ENCODE measurements at places on chromosomes 2 and 18.
A peak's percentile ranks its signal among the peaks of the same experiment; 100 is the strongest.

DNA sequence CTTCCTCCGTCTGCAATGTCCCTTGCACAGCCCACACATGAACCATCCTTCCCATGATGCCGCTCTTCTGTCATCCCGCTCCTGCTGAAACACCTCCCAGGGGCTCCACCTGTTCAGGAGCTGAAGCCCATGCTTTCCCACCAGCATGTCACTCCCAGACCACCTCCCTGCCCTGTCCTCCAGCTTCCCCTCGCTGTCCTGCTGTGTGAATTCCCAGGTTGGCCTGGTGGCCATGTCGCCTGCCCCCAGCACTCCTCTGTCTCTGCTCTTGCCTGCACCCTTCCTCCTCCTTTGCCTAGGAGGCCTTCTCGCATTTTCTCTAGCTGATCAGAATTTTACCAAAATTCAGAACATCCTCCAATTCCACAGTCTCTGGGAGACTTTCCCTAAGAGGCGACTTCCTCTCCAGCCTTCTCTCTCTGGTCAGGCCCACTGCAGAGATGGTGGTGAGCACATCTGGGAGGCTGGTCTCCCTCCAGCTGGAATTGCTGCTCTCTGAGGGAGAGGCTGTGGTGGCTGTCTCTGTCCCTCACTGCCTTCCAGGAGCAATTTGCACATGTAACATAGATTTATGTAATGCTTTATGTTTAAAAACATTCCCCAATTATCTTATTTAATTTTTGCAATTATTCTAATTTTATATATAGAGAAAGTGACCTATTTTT is 8.9 kb upstream of the IL1RL2 start:
- no peak for DNase-seq

DNA sequence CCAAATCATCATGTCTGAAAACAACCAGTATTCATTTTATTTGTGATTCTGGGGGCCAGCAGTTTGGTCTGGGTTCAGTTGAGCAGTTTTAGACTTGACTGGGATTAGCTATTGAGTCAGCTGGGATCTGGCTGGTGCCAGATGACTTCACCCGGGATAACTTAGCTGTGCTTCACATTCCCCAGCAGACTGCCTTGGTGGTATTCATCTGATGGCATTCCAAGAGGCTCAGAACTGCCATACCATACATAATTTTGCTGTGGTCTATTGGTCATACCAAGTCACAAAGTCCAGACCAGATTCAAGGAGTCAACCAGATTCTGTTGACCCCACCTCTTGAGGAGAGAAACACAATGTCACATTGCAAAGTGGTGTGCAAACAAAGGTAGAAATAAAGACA is 7.8 kb upstream of the FSHR start:
- no peak for DNase-seq

GRCh38 chr2:96498021-96498431 is 7.1 kb downstream of the NEURL3 start:
- no peak for DNase-seq

DNA sequence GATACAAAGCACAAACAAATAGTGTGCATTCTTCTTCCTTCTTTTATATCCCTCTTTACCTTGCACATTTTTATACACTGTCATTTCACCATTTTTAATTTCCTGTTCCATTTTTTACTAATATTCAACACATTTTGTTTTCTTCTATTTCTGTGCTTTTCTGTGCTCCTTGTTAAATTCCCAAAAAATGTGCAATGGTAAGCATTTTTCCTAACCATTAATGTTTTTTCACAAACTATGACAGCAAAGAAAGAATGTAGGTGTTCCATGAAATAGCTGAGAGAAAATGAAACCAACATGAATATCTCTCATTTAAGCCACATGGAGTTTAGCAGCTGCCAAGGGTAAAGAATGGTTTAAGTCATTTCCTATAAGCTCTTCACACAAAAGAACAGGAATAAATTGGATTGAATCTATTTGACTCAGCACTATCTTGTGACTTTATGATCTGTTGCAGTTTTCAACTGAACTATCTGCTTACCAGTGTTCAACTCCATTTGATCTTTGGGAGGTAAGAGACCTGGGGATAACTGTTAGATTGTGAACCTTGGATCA is 145.7 kb upstream of the CDH19 start:
- no peak for DNase-seq

GRCh38 chr2:10048501-10049171 is 5.3 kb downstream of the KLF11 start:
- DNase-seq, result no peak

- DNase-seq, result no peak
Measured at GRCh38 chr2:228866044-228866443, 405.0 kb downstream of the PID1 start.

DNA sequence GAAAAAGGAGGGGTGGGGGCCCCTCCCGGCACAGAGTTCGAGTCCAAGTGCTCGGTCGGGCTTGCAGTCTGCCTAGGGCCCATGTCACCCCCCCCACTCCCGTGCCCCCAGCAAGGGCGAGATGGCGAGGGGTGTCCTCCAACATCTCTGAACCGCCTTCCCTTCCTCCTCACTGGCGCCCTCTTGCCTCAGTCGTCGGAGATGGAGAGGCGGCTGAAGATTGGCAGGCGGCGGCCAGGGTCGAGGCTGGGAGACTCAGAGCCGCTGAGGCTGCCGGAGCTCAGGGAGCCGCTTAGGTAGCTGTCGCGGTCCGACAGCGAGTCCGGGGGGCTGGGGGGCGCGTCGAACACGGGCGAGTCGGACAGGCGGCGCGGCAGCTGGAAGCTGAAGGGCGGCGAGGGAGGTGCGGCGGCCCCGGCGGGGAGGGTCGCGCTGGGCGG is 2.3 kb downstream of the ZFP36L2 start:
- peak; percentile 64 for DNase-seq

DNA sequence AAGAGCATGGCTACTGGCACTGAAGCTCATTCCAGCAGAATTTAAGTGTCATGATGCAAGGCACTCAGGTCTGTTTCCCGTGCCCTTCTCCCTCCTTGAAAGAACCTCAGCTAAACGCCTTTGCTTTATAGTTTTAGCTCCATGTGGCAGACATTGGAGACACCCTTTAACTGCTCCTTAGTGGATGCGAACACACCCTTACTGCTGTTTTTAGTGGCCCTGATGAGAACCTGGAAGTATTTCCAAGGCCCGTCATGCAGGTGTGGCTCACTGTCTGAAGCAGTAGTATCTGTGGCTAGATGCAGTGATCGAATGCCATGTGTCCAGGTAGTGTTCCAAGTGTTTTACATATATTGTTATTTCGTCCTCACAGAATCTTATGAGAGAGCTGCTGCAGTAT is 28.3 kb downstream of the KIF5C start:
- DNase-seq, result no peak

- DNase-seq, result no peak
Measured at GRCh38 chr2:26892922-26893524, 45.1 kb downstream of the DPYSL5 start.

- DNase-seq, result no peak
Measured at GRCh38 chr2:229313591-229313990, 42.5 kb upstream of the PID1 start.

GRCh38 chr2:152858594-152859265 is 140.3 kb downstream of the ARL6IP6 start:
- no peak for DNase-seq

DNA sequence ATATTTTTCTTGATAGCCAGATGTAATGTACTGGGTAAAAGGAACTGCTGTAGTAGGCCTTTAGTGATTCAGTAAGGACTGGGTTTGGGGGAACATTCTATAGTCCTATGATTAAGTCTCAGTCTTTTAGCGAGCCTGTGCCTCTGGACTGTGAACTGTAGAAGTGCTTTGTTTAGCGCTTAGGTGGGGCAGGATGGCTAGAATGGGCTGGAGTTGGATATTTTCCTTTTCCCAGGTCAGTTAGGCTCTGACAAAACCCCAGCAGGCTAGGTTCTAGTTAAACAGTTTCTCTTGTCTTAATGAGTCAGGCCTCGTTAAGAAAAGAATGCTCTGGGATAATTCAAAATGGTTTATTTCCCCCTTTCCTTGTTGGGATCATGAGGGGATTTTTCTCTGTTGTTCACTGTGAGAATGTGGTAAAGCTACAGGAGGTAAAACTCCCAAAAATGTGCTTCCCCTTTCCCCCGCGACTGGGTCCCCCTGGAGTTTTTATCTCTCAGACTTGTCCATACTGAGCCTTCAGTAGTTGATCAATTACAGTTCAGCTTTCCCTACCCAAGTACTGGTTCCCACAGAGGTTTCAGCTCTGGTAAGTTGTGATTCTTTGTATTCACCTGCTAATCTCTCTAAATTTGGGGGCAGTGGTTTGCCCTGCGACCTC is 31.5 kb downstream of the EHBP1 start:
- DNase-seq, result no peak

GRCh38 chr2:178229927-178230326 is 35.6 kb downstream of the OSBPL6 start:
- DNase-seq, result no peak

- DNase-seq, result no peak
Measured at GRCh38 chr18:59902993-59903610, 3.3 kb downstream of the PMAIP1 start.

DNA sequence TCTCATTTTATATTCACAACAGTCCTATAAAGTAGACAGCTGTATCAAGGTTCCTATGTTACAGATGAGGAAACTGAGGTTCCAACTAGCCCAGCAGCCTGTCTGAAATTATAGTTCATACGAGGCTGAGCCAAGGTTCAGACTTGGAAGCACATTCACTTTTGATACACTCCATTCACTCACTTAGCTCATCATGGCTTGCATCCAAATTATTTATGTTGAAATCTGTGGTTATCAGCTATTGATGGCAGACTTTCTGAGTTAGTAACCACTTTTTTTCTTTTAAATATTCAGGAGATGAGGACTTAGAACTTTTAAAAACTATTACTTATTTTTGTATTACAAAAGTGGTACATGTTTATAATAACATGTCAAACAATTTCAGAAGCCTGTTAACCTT is 188.2 kb downstream of the MTX2 start:
- DNase-seq, result no peak

DNA sequence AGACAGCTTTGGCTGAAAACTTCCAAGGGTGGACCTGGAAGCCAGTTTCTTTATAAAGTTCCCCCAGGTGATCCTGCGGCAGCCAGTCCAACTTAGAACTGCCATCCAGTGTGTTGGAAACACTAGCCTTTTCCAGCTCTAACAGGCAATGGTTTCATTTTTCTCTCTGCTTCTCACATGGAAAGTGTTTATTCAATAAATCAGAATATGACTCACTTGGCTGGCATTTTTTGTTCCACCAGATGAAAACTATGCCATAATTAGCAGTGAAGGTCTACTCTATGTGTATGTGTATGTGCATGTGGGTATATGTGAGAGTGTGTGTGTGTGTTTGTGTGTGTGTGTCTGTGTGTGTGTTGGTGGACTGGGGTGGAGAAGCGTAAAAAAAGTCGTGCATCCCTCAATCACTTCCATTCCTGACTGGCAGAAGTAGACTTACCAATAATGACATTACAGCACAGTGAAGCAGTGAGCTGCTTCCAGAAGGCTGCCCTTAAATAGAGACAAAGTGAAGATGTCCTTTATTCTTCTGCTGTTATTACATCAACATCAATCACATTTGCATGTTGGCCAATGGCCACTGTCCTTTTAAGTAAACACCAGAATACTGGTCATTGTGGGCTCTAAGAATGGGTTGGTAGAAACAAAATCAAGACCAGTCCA is 90.9 kb upstream of the SETBP1 start:
- DNase-seq, result no peak

DNA sequence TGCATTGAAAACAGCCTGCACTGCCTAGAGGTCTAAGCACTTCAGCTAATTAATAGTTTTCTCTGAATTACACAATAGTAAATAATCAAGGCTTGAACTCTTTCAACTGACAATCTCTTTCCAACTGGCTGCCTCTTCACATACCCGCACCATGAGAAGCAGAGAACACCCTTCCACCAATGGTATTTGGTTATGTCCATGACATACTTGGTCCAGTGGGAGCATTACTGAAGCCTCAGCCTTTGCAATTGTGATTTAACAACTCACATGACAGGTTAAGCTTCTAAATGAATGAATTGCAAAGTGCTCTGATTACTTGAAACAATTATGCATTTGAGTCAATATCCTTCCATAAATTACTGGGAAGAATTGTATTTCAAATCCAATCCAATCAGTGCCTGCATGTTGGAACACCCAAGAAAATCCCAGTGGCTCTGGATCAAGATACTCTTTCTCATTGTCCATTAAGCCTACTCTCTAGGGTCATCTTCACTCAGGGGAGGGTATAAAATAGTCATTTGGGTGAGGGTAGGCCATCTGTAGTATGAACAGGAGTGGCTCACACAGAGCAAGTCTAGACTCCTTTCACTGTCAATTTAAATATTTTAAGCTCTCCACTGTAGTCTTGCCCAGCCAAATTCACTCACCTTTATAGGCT is 101.1 kb downstream of the HS1BP3 start:
- no peak for DNase-seq

DNA sequence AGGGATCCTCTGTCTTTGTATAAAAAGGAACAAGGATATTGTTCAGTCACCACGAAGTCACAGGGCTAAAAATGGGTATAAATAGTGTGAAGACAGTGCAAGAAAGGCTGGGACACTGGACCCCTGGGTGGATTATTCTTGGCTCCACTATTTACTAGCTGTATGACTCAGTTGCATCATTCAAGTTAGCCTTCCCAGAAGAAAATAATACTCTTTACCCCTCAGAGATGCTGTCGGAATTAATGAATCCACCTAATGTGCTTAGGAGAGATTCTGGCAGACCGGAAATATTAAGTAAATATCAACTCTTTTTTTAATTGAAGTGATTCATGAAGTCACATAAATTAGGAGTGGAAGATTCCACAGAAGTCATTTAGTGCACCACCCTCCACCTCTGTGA is 98.9 kb downstream of the SPHKAP start:
- no peak for DNase-seq
